ENCODE measurements at places on chromosomes 7 and 10.

- no peak for DNase-seq
Observed at GRCh38 chr7:111593343-111593742, 31.1 kb upstream of the IMMP2L start.

GRCh38 chr10:124626759-124627380 is 117.3 kb downstream of the FAM53B start:
- peak; percentile 80 for DNase-seq

DNA sequence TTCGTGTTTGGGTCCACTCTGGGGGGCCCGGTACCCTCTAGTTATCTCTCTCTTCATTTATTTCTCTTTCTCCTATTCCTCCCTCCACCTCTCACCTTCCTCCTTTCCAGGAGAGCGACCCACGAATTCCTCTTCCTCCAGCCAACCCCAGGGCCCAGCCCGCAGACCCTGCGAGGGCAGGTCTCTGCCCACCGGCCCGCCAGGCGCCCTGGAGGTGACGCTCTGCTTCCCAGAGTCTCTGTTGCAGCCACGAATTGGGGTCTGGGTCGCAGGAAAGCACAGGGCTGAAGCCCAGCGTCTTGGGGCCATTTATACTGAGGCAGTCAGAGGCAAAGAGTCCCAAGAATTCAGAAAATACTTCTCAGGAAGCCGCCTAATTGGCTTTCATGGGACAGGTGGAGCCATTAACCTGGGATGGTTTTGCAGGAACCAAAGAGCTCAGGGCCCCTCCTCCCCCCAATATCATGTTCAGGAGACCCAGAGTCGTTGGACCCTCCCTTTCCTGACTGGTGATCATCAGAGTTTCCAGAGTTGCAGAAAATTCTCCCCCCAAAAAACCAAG is 2.7 kb upstream of the EN2 start:
- DNase-seq: no peak

DNA sequence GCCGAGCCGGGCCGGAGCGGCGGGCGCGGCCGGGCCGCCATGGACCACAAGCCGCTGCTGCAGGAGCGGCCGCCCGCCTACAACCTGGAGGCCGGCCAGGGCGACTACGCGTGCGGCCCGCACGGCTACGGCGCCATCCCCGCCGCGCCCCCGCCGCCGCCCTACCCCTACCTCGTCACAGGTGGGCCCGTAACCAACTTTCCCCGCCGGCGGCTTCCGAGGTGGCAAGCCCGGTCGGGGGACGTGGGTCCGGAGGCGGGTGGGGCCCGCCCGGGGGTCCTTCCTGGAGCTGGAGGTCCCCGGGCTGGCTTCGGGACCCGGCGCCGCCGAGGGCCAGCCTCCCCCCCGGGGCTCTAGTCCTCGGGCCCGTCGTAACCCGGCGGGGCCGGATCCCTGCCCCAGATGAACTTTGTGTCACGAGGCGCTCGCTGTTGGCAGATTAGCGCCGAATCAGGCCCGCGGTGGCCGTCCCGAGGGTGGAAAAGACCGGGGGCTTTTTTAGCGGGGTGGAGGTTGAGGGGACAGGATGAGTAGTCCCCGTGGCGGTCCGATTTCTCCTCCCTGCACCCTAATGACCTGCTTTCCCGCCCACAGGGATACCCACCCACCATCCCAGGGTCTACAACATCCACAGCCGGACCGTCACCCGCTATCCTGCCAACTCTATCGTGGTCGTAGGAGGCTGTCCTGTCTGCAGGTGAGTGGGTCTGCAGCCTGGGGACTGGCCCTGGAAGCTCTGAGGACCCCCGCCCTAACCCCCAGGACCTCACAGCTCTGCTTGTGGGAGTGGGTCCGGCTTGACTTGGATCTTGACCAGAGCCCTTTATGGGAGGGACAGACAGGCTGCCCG is 496 bp downstream of the BRI3 start:
- no peak for DNase-seq

DNA sequence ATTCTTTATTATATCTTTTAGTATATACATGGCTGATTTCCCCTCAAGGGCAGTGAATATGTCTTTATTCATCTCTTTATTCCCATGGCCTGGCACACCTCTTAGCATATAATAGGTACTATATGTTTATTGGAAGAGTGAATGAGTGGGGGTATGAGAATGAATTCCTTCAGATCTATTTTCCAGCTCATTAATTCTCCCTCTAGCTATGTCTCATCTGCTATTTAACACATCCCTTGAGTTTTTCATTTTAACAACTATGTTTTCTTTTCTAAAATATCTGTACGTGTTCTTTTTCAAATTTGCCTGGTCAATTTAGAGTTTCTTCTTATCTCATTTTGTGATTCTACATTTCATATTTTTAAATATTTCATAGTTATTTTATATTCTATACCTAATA is 14.4 kb downstream of the HPS1 start:
- DNase-seq: no peak

GRCh38 chr7:133753513-133753912 is 373.6 kb upstream of the LRGUK start:
- DNase-seq: peak; percentile 37

GRCh38 chr7:27169658-27170425 is 4.3 kb downstream of the HOXA10 start:
- no peak for DNase-seq

- no peak for DNase-seq
Observed at GRCh38 chr7:147413557-147413870, 1177.1 kb upstream of the C7orf33 start.

DNA sequence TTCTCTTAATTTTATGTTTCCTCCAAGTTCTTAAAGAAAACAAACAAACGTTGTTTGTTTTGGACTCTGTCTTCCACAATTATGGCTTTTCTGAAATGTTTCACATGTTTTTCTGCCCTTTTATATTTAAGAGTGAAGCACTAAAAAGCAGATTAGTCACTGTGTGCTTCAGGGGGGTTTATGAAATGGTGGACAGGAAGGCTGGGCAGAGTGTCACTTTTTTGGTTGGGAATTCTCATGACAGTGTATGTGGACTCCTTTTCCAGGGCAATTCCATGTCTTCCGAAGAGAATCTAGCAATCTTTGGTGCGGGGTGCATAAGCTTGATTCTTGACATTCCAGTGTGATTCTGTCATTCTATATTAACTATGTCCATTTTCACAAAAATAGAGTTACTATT is 669.4 kb downstream of the PARD3 start:
- no peak for DNase-seq

DNA sequence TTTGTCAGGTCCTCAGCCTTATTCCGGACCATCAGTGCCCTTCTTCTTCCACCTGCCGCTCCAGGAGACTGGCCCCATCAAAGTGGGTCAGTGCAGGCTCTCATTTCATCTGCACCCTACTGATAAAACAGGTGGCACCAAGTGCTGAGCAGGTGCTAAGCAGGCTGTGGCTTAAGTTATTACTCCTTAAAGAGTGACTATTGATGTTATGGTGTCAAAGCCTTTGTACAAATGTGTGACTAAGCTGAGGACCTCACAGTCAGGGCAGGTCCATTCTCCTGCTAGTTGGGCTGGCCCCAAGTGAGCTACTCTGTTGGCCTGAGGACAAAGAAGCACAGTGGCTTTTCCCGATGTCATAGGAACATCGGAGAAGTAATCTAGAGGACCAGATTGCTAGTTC is 11.2 kb upstream of the CALD1 start:
- no peak for DNase-seq

- DNase-seq: no peak
Observed at GRCh38 chr7:67359900-67360299, 363.3 kb downstream of the TYW1 start.

GRCh38 chr7:74272305-74273038 is 16.7 kb upstream of the CLIP2 start:
- DNase-seq: peak; percentile 44

DNA sequence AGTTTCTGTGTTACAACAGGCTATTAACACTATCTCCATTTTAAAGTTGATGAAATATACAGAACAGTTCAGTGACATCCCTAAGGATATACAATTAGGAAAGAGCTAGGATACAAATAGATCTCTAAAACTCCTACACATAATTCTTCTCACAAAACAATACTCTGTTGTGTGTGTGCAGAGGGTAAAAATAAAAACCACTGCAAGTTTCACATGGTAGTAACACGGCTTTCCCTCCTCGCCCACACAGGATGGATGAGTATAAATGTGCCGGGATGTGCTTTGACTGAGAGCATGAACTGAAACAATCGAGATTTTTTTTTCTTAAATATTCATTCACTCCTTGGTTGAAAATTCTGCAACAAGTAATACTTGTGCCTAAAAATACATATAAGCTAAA is 131.5 kb upstream of the C1QL3 start:
- DNase-seq: no peak

DNA sequence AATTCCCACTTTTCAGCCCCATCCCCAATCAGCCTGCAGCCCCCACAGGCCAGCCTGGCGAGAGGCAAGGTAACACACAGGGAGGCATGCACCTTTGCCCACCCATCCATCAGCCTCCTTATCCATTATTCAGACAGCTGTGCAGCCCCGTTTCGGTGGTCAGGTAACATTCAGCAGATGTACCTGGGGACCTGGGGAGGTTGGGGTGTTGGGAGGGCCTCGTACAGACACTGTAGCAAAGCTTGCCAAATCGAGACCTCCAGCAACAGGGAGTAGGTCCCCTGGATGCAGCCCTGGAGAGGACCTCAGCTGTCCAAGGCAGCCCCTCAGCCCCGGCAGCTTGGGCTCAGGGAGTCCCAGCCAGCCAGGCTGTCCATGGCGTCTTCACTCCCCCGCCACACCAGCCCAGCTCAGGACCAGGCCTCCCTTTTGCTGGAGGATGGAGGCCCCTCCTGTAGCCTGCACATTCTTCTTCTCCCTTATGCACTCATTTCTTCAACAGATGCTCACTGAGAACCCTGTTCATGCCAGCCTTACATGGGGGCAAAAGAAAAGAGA is 8.5 kb upstream of the DRGX start:
- DNase-seq: no peak

- DNase-seq: no peak
Observed at GRCh38 chr7:158567153-158567603, 20.4 kb downstream of the PTPRN2 start.
